ENCODE measurements at places on chromosomes 2 and 18. TPM values are rescaled to one million over a fixed set of nuclear protein-coding genes. Genes with fewer than 3 reads are reported as not detected.

Gene DSG4
- total RNA-seq = not detected

Gene ANKRD44
- 8.4 TPM for total RNA-seq

Gene DLX2
- 0.41 TPM for total RNA-seq

Gene STPG4
- not detected for total RNA-seq

Gene ZSCAN30
- total RNA-seq = 12.3 TPM

Gene ANKRD30BL
- not detected for total RNA-seq

Gene UGT1A8
- total RNA-seq = not detected

Gene SULT1C2
- total RNA-seq = not detected

Gene LYG1
- 1.2 TPM for total RNA-seq

Gene STAT4
- total RNA-seq = 0.44 TPM

Gene PLCL1
- 5.0 TPM for total RNA-seq

Gene SLC4A5
- 0.18 TPM for total RNA-seq

Gene MOGAT1
- total RNA-seq = not detected

Gene TNS1
- total RNA-seq = 46.1 TPM

Gene ZNF397
- total RNA-seq = 2.9 TPM

Gene KLF7
- 30.6 TPM for total RNA-seq

Gene CD8B
- total RNA-seq = not detected

Gene REG3G
- total RNA-seq = not detected

Gene CNTNAP5
- total RNA-seq = not detected

Gene GPR155
- total RNA-seq = 3.8 TPM

Gene C1GALT1C1L
- total RNA-seq = 0.47 TPM

Gene LOXHD1
- total RNA-seq = not detected

Gene SLC11A1
- total RNA-seq = 0.05 TPM

Gene HTR2B
- total RNA-seq = 0.19 TPM

Gene RUFY4
- total RNA-seq = not detected

Gene TDRD15
- not detected for total RNA-seq

Gene ALK
- total RNA-seq = not detected

Gene SS18
- 265 TPM for total RNA-seq

Gene STON1
- total RNA-seq = 7.3 TPM

Gene CIAO1
- 110 TPM for total RNA-seq

Gene SERPINB5
- not detected for total RNA-seq

Gene TUBA3E
- total RNA-seq = not detected

Gene TGFA
- 0.93 TPM for total RNA-seq

Gene RNF144A
- total RNA-seq = 65.3 TPM

Gene APLF
- 2.4 TPM for total RNA-seq

Gene G6PC2
- total RNA-seq = not detected

Gene SOX11
- total RNA-seq = 12.7 TPM

Gene DUSP2
- total RNA-seq = 0.10 TPM

Gene COL4A4
- under 0.01 TPM for total RNA-seq

Gene KIF1A
- 1.2 TPM for total RNA-seq

Gene CYP1B1
- total RNA-seq = 6.4 TPM

Gene NGEF
- total RNA-seq = 0.47 TPM

Gene COL3A1
- 54.2 TPM for total RNA-seq

Gene VWC2L
- total RNA-seq = not detected

Gene C2orf74
- 8.3 TPM for total RNA-seq

Gene ABCG5
- total RNA-seq = not detected

Measured in glomerular endothelial cell (primary cell).